ENCODE measurements at places on chromosomes 4 and X. TPM values are rescaled to one million over a fixed set of nuclear protein-coding genes. Genes with fewer than 3 reads are reported as not detected.

- no peak for DNase-seq
- no peak overlapping the region for H3K27ac ChIP-seq
- H3K27me3 ChIP-seq = no peaks in the 10 kb centered on the region
Observed at GRCh38 chr4:154869301-154869700, 88.2 kb downstream of the RBM46 start.

DNA sequence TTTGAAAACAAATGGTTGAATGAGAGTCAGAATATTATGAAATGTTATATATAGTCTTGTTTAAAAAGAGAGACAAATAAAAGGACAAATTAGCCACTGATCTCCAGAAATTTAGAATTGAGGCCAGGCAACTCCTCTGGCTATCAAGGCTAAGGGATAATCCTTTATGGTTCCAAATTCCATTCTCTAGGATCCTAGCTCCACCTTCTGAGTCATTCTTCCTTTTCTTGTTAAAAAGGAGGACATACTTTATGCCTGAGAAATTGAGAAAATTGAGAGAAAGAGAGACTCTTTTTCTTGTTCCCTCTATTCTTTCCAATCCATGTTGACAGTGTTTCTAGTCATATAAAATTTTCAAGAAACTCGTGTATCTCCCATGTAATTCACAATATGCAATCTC lies 1299.5 kb downstream of the FSTL5 start:
- H3K27ac ChIP-seq = no peak overlapping the region
- H3K4me3 ChIP-seq = no peak overlapping the region
- H3K4me1 ChIP-seq = no peaks in the 10 kb centered on the region

GRCh38 chr4:142408003-142408441 lies 438.1 kb downstream of the INPP4B start:
- no peaks in the 10 kb centered on the region for H3K27me3 ChIP-seq
- H3K4me3 ChIP-seq = peak overlapping the region; percentile 93
- H3K4me1 ChIP-seq = peaks cover 45% of the 10 kb centered on the region
- no peaks in the 10 kb centered on the region for H3K36me3 ChIP-seq

DNA sequence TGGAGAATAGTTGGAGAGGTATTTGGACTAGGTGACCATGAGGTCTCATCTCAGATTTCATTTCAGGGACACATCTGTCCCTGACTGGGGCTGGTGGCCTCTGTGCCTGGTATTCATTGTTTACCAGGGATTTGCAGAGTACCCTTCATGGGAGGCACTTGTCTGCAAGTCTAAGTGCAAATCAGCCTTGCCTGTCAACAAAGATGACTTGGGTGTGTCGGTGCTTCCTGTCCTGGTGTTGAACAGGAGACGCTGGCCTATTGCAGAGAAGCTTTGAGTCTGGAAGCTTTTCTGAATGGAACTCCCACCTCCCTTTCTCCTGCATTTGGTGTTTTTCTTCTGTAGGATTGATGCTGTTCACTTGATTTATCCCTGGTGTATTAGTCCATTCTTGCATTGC lies 104.1 kb downstream of the TNIP2 start:
- no peak overlapping the region for H3K27ac ChIP-seq
- H3K4me3 ChIP-seq = no peak overlapping the region
- no peak for DNase-seq
- H3K4me1 ChIP-seq = no peaks in the 10 kb centered on the region
- H3K27me3 ChIP-seq = no peaks in the 10 kb centered on the region
- H3K36me3 ChIP-seq = peaks cover 56% of the 10 kb centered on the region

TLR6 gene
- total RNA-seq = 2.2 TPM

All from CD4-positive, CD25-positive, alpha-beta regulatory T cell (primary cell).